ENCODE measurements at places on chromosomes 13 and 19.

DNA sequence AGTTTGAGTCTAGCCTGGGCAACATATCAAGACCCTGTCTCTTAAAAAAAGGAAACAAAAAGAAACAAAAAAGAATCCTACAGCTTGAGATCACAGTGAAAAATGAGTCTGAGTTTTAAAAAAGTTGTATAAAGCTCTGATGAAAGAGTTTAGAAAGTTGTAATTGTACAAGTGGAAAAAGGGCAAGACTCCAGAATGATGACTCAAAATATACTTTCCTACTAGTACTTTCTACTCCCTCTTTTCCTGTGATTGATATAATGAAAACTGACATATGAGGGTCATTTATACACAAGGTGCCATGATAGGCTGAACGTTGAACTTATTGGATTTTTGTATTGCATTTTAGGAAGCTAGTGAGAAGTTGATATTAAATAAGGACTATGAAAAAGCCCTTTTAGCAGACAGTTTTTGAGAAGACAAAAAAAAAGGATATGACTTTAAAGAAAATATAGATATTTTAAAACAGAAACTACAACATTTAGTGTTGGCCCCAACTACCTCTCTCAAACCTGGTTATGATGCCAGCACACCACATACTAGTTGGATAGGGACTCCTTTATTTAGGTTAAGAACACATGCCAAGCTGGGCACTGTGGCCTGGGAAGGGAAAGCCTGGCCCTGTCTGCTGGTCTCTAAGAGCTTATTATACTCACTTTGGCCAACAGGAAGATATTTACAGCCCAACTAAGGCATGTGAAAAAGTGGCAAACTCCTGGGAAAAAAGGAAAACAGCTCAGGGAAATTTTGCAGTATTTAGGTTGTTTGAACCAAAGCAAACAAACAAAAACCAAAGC is 116.6 kb downstream of the KL start:
- DNase-seq, result no peak

DNA sequence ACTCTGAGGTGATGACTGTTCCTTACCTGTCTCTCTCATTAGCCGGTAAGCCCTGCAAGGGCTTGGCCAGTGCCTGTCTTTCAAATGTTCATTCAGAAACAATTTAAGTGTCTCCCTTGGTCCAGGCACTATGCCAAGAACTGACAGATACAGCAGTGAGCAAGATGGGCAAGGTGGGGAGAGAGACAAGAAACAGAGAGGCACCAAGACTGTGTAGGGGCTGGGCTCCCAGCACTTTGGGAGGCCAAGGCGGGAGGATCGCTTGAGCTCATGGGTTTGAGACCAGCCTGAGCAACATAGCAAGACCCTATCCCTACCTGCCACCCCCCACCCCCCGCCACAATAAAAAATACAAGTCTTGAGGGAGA is 1.3 kb upstream of the CCNE1 start:
- no peak for DNase-seq

GRCh38 chr13:94703721-94704314 is 8.5 kb downstream of the SOX21 start:
- no peak for DNase-seq

DNA sequence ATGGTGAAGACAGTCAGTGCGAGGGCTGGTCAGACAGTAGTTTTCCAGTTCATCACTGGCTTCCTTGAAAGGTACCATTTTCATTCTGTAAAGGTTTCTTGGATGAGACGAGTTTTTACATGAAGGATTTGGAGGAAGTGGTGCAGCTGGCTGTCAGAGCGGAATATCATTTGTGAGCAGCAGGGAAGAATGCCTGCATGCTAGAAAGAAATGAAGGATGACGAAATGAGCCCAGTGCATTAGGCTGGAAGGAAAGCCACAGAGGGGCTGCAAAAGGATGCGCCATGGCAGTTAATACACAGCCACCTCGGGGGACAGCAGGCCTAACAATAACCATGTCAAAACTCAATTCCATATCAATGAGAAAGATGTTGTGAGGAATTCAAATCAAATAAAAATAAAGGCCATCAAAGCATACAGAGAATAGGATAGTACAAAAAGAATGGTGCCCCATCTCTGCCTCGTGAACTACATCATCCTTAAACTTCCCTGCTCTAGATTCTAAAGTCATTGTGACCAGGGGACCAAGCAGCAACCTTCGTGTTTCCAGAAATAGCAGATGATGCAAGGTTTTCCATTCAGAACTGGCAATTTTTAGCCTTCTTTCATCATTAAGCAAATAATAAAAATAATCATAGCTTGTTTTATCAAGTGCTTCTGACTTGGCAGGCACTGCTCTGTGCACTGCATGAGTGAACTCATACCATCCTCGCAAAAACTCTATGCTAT is 504.2 kb downstream of the RFC3 start:
- no peak for DNase-seq

GRCh38 chr13:56515441-56515840 is 625.3 kb upstream of the PRR20A start:
- DNase-seq, result no peak
